ENCODE measurements at places on chromosomes 7 and 10.

GRCh38 chr10:7285522-7286322 lies 125.1 kb downstream of the SFMBT2 start:
- no peak for DNase-seq

GRCh38 chr10:114957673-114958072 lies 19.7 kb downstream of the TRUB1 start:
- no peak for DNase-seq

DNA sequence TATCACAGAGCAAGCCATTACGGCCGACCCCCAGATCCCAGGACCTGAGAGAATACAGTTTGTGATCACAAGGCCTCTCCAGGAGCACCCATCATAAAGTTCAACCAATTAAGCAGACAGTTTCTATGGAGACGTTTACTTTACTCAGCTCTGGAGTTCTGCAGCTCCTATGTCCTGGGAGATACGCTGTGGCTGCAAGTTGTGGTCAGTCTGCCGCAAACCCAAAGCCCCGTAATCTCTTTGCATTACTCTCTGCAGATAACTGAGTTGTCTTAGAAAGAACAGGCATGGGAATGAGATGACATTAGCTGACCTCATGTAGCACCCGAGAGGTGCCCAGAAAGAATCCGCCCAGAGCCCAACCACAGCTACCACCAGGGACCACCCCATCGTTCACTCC lies 305.1 kb downstream of the FGFR2 start:
- DNase-seq = no peak

DNA sequence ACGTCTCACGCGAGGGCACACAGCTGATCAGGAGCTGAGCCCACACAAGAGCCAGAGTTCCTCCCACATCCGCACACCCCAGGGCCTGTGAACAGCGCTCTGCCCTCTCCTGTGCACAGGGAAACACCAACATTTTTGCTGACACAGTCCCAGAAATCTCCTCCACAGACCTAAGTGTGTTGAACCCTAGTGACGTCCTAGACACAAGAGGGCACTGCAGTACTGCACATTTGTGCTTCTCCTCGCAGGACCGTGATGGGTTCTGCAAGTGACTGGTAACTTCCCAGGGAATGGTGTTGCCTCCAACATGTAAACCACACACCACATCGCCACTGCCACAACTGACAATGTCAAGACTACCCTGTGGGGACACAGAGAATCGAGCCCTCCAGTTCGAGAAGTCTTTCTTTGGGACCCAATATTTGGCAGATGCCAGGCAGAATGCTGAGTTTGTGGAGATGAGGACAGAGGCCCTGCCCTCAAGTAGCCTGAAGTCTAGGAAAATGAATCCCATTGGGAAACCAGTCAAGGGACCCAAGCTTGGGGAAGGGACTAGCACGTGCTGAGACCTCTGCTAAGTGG lies 170.3 kb downstream of the PAXIP1 start:
- no peak for DNase-seq

DNA sequence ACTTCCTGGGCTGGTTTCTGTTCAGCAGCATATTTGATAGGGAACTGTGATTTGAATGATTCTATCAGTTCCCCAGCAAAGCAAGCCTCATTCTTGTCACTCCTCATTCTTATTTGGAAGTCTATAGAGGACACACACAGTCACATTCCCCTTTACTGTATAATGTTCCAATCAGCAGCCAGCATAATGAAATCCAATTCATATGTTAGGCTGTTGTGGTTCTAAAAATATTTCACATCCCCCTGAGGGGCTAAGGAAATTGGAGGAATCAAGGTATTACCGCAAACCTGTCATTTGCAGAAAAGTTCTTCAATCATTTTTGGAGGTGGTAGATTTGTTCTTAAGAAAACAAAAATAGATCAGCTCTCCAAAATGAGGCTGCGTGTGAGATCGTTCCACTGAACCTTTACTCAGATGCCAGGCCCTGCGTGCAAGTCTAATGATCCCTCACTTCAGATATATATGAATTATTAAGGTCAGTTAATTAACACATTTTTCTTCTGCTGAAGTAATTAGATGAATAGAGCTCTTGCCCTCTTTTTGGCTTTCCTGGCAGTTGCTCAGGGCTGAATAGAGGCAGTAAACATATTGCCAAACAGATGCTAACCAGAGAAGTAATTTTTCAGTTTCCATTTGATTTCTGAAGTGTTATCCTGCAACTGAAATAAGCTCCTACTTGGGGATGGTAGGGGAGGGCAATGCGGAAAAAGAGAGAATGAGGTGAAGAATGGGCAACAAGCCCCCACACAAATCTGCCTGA lies 31.8 kb downstream of the LSMEM1 start:
- DNase-seq = no peak

DNA sequence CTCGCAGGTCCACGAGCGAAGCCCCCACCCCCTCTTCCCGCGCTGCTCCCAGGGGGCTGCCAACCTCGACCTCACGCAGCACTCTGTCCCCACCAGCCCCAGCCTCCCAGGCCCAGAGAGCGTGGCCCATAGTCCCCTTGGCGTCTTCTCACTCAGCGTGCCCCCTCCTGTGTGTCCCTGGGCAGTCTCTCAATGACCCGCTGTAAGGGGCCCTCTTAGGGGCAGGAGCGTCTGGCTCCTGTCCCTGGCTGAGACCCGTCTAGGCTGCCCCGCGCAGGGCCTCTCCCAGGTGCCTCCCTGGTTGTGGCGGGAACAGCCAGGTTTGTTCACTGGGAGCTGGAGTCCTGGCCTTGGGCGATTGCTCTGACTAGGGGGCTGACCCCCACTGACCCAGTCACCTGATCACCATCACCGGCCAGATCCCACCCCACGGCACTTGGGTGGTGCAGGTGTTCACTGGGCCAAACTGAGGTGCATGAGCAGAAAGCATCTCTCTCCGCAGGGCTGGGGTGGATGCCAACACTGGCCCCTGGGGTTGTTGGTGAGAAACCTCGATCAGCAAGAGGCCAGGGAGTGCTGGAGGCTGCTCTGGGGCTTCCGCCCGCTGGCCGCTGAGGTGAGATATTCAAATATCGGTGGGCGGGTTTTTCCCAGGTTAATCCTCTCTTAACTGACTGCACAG lies 12.6 kb upstream of the WDFY4 start:
- DNase-seq = no peak

DNA sequence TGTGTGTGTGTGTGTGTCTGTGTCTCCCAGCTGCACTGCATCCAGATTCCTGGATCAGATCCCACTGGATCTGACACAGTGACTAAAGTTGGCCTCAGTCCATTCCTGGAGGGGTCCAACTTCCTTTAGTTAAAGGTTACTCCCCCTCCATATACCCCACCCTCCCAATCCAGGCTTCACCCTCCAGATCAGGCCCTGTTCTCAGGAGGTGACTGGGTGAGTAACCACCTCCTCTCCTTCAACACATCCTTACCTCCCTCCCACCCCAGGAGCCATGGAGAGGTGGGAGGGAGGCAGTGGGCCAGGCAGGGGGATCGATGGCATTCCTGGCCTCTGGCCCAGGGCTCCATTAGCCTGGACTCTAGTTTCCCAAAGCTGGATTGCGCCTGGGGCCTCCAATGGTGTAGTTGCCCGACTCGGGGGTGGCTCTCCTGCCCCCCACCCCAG lies 11.3 kb downstream of the KCNIP2 start:
- DNase-seq = no peak

DNA sequence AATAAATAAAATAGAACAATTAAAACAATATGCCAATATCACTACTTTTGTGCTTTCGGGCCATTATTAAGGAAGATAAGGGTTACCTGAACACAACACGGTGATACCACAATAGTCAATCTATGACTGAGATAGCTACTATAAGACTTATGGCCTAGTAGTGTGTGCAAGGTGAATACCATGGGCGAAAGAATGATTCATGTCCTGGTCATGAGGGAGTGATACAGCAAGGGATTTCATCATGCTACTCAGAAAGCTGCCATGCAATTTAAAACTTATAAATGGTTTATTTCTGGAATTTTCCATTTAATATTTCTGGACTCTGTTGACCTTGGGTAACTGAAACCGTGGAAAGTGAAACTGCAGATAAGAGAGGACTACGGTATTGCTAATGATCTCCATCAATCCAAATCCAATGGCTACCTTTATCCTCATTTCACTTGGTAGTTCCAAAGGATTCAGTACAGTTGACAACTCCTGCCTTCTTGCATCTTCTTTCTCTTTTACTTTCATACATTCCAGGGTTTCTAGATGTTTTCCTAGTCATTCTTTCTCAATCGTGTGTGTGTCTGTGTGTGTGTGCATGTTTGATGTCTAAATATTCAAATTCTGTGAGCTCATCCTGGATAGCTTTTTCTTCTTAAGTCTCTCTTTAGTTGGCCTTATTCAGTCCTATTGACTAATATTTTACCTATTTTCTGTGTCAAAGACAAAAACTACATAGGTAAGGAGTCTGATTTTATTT lies 100.5 kb upstream of the MAGI2 start:
- DNase-seq = no peak

GRCh38 chr10:49179699-49180443 lies 8.3 kb downstream of the TMEM273 start:
- no peak for DNase-seq

- DNase-seq = no peak
Measured at GRCh38 chr7:101165958-101166647, 734 bp upstream of the VGF start.

DNA sequence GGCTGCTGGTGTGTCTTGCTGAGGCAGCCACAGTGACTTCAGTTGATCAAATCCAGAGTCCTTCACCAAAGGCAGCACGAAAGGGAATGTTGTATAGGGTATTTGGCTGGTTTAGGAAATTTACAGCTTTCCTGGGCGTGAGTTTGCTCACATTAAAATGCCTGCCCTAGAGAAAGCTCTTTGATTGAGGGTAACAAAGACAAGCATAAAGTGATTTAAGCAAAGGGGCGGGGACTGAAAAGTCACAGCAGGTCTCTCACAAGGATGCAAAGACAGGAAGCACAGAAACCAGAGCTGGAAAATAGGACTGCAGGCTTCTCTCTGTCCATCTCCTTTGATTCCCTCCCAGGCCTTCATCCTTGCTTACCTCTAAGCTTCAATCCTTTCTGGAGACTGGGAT lies 139.2 kb downstream of the ELMO1 start:
- DNase-seq = no peak

DNA sequence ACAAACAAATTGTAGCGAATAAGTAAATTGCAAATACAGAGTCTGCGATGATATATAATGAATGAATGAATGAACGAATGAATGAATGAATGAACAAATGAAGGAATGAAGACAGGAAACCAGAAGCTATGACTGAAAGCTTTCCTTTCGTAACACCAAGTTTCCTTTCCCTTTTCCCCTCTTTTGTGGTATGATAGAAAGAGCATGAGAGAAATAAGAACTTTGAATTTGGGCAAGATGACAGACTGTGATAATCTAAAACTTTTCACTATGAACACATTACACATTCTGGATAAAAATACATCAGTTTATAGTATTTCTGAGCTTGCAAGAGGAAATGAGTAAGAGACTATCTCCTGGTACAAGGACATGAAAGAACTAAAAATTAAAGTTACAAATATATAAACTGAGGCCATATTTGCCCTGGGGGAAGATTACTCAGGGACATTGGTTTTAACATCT lies 8.4 kb upstream of the UCN3 start:
- DNase-seq = no peak

DNA sequence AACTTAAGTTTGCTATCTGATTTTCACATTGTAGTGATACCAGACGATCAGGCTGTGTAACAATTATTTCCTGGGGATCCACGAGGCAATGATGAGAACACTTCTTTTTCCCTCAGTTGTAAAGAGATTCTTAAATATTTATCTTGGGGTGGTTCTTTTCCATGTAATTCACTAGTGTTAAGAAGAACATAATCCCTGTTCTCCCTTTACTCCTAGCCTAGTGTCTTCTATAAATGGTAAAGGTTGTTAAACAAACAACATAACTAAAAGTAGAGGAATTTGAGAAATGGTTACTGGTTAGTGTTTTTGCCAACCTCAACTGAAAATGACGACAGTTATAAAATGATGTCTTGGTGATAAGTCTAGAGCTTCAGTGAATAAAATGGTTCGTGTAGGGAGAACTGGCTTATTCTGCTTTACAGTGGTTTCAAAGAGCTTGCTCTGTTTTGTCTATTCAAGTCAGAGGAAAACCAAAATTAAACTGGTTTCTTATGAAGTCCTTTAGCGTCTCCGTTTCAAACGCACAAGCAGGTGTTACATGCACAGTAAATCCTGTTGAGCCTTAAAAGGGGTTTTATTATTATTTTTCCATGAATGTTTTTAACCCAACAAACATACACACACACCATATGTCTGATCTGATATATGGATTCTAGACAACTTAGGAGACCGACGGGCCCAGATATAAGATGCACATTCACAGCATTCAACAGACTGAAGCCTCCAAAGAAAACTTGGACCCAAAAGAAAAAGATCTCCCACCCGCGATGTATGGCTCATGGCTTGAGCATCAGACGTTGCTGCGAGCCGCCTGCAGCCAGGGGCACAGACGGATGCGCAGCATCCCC lies 1.1 kb downstream of the TBX20 start:
- no peak for DNase-seq

GRCh38 chr7:102472126-102473041 lies 6.3 kb downstream of the POLR2J start:
- no peak for DNase-seq

DNA sequence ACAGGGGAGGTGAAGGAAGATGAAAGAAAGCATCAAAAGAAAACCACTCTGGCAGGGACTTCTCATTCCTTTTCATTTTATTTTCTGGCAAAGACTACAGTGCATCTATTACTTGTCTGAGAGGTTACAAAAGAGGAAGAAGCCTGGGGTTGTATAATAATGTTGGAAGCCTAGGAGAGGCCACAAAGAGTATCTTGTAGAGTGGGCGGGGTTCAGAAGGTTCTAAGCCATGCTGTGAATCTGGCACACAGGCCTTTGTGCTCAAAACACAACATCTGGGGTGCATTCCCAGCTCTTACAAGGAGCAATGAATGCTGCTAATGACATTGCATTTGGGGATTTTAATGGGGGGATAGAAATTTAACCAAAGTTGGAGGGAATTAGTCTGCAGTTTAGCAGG lies 49.4 kb downstream of the MRPL32 start:
- no peak for DNase-seq

DNA sequence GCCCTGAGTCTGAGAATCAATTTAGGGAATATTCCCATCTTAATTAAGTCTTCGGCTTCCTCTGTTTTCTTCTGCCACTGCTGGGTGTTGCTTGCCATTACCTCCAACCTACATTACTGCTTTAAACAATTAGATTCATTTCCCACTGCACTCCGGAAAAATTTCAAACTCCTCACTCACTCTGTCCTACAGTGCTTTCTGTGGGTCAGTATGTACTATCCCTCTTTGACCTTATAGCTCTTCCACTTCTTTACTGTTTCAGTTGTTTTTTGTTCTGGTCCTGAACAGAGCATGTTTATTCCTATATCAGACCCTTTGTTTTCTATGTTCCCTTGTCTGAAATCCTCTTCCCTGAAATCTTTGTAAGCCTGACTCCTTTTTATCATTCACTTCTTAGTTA lies 160.6 kb downstream of the MAGI2 start:
- DNase-seq = no peak

GRCh38 chr10:49827297-49827696 lies 65.2 kb upstream of the OGDHL start:
- no peak for DNase-seq

- DNase-seq = no peak
Measured at GRCh38 chr7:108000875-108001763, 1.8 kb downstream of the LAMB1 start.

All from fibroblast of skin of left biceps (primary cell).